Fibroblast of the conjunctiva (primary cell): ENCODE measurements at places on chromosomes 11 and 22.

DNA sequence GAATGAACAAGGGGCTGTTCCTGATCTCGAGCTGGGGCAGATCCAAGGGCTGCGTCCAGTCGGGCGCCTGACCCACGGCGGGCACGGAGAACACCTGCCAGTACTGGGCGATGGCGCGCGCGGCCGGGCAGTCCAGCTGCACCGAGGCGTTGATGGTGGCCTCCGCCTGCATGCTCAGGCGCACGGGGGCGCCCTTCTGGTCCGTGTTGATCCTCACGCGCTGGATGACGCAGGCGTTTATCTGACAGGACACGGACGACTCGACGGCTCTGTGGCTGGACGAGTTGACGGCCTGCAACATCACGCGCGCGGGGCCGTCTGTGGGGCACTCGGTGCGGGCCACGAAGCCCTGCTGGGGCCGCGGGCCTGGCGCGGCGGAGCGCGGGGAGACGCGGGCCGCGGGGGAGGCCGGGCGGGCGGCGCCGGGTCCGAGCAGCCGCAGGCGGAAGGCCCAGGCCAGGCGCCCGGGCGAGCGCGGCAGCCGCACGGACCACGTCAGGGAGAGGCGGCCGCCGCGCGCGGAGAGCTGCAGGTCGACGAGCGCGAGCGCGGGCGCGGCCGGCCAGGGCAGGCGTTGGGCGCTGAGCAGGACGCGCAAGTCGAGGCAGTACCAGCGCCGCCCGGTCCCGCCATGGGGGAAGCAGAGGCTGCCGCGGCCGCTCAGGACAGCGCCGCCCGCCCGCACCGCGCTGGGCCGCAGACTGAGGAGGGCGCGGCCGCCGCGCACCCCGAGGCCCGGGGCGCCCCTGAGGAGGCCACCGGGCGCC lies 511 bp downstream of the PKDREJ start:
- peak; percentile 16 for DNase-seq

DNA sequence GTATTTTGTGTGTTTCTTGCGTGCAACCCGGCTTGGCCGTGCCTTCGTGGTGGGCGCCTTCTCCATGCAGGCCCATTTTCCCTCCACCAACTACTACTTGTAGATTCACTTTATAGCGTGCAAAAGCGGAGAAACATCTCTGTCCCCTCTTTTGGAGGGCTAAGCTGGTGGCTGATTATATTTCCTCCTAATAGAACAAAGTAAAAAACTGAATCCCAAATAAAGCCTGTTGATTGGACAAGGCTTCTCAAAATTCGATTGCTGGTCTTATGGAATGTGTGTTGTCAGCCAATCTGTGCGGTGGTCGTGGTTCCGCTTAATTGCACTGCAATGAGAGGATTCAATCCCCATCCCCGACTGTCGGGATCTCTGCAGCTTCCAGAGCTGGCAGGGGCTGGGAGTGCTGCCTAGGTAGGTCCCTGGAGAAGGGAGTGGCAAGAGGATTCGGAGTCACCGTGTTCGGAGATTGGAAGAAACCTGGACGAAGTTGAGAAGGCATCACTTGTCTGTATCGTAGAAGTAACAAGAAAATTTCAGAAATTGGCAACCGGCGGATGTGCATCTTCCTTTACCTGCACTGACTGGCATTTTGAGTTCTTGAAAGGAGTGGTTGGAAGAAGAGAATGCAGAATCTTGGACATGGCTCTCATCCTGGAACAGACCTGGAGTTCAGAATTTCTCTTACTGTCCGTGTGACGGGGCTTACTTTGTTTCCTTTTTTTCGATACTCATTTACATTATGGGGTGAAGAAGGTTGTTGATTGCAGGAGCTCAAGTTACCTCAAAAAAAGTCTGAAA lies 1.1 kb downstream of the HMGXB4 start:
- DNase-seq: peak; percentile 3

DNA sequence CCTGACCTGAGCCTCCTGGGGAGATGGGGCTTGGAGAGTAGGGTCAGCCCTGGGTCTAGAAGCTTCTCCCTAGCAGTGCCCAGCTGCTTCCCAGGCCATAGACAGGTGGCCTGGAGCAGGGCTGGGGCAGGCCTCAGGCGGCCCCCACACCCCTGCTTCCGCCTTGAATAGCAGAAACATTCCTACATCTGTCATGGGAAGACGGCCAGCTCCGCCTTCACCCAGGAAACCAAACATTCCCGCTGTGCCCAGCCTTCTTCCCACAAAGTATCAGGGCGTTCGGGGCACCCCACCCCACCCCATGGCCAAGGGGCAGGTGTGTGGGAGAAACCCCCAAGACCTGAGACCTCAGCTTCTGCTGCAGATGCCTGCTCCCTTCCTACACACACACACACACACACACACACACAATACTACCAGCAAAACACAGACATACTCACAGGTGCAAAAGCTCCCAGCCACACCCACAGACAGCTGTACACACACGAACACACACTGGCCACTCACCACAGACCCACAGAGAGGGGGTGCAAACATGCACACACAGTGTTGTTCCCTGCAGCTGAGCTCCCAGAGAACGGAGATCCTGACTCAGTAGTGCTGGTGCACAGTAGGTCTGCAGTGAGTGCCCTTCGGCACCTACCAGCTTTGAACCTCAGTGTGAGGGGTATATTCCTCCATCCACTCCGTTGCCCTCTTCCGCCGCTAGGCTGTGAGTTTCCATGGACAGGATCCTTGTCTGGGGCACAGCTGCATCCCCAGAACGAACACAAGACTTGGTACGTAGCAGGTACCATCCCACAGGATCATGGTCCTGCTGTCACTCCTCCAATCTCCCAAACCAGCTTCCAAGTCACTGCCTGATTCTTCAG lies 37.4 kb downstream of the PDGFB start:
- no peak for DNase-seq

- peak; percentile 16 for DNase-seq
Measured at GRCh38 chr11:71372693-71373657, 75.2 kb downstream of the DHCR7 start.

DNA sequence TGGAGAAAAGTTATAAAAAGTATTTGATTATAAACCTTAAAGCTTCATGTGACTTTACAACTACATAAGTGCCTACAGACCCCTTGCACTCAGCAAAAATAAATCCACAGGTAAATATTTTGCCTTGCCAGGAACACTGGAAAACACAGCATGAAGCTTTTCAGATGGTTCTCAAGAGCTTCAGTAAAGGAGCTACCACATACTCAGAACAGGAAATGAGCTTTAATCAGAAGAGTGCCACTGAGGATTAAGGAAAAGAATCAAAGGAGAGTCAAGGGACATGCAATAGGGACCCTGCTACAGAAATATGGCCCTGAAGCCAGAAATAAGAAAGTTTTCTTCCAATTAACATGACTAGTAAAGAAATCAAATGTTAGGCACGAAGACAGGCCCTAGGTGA lies 1.2 kb downstream of the CASP1 start:
- no peak for DNase-seq

GRCh38 chr11:117978991-117979390 lies 7.2 kb upstream of the IL10RA start:
- no peak for DNase-seq
